Effector memory CD8-positive, alpha-beta T cell (primary cell): ENCODE measurements at places on chromosomes 2 and 18.

DNA sequence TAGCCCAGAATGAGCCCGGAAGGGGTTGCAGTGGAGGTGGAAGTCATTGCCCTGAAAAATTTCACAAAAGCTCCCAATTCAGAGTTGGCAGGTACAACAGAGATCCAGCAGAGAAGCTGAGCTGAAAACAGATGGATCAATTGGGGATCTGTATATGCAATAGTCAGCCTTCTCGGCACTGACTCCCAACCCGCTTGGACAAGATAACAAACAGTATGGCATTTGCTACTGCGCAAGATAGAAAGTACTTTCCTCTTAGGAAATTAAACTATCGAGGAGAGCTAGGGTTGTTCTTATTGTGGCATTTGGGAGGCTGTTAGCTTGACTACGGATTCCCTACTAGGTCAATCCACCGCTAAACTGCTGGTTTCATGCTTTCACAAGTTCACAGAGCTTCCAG, 11.6 kb upstream of the IER3IP1 start:
- no peak for DNase-seq
- no peak overlapping the region for H3K4me3 ChIP-seq
- no peaks in the 10 kb centered on the region for H3K4me1 ChIP-seq

- no peaks in the 10 kb centered on the region for H3K36me3 ChIP-seq
- H3K27ac ChIP-seq = no peak overlapping the region
- H3K4me1 ChIP-seq = no peaks in the 10 kb centered on the region
- no peak overlapping the region for H3K4me3 ChIP-seq
Observed at GRCh38 chr18:50853863-50854271, 25.1 kb upstream of the ME2 start.

GRCh38 chr2:177031438-177032180, 181.0 kb upstream of the HNRNPA3 start:
- no peaks in the 10 kb centered on the region for H3K4me1 ChIP-seq
- no peak overlapping the region for H3K4me3 ChIP-seq
- no peaks in the 10 kb centered on the region for H3K36me3 ChIP-seq
- H3K27me3 ChIP-seq = peaks cover 44% of the 10 kb centered on the region

- H3K4me1 ChIP-seq = no peaks in the 10 kb centered on the region
- H3K27ac ChIP-seq = no peak overlapping the region
- no peak for DNase-seq
- no peak overlapping the region for H3K4me3 ChIP-seq
- H3K36me3 ChIP-seq = no peaks in the 10 kb centered on the region
Observed at GRCh38 chr2:204353823-204354222, 191.5 kb upstream of the PARD3B start.

DNA sequence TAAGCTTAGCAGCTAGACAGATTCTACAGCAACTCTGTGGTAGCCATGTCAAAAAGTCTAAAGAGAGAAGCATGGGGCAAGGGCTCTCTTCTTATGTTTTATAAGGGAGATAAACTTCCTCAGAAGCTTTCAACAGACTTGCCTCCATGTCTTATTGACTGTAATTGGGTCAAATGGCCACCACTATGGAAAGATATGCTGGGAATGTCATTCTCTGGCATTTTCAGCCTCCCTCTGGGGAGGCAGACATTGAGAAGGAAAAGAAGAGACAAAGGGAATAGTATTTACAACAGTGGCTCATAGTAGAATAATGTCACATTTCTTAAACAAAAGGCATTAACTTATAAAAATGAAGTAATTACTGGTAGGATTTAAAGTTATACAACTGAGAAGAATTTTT, 1964.5 kb upstream of the PIK3C3 start:
- H3K4me1 ChIP-seq = no peaks in the 10 kb centered on the region
- no peak overlapping the region for H3K4me3 ChIP-seq
- no peaks in the 10 kb centered on the region for H3K27me3 ChIP-seq
- H3K36me3 ChIP-seq = no peaks in the 10 kb centered on the region
